ENCODE measurements at places on chromosomes 1 and 21.

- no peak for DNase-seq
Measured at GRCh38 chr1:183597656-183598347, 7.5 kb upstream of the NCF2 start.

DNA sequence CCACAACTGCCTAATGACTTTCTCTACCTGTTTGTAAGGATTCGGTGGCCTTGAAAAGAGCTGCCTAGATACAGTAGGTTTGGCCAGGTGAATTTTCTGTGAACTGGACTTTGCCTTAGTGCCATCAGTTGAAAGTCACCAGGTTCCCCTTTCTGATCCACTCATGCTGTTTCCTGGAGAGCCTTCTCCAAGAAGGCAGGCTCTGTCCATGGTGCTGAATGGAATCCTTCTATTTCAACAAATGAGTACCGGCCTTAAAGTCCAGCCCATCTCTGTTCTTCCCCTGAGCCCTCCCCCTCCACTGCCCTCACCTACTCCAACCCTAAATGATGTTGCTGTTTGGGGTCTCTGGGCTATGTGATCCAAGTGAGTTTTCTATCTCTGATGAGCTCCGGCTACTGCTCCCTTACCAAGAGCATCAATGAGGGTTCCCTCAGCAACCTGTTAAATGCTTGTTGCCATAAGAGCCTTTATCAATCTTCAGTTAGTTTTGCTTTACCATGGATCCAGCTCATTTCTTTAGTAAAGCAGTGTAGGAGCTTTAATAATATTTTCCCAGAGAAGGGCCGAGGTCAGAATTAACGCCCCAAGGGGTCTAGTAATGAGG, 500.4 kb downstream of the PTPRU start:
- DNase-seq: peak; percentile 50

GRCh38 chr1:119653135-119653838, 5.2 kb upstream of the ZNF697 start:
- DNase-seq: no peak

DNA sequence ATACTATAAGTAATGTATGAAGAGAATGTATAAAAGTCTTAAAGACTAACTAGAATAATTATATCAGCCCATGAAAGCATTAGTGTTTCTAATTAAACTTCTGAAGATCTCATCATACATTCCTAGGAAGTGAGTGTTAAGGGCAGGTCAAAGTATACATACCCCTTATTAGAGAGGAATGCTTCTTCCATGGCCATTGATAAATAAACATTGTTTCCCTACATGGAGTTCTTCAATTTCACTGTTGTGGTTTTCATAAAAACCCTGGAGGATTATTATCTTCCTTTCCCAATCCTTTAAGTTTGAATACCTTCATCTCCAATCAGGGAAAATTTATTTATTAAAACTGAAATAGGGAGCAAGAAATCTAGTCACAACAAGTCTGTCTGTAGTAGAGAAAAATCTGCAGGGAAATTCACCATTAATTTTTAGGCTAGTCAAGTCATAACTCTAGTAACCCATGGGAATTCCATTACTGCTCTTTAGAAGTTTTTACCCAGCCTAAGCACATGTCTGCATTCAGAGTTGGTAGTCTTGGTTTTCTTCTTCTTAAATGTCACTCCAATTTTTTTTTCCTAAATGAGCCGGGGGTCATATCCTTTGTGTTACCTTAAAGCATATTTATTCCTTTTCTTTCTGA, 147.0 kb downstream of the TNFSF18 start:
- DNase-seq: no peak

GRCh38 chr1:200929530-200930278, 35.0 kb downstream of the INAVA start:
- DNase-seq: no peak
